ENCODE measurements at places on chromosomes 11 and 22.

- no peak for DNase-seq
These were observed 335.3 kb downstream of the CTTN start for GRCh38 chr11:70733327-70734325.

DNA sequence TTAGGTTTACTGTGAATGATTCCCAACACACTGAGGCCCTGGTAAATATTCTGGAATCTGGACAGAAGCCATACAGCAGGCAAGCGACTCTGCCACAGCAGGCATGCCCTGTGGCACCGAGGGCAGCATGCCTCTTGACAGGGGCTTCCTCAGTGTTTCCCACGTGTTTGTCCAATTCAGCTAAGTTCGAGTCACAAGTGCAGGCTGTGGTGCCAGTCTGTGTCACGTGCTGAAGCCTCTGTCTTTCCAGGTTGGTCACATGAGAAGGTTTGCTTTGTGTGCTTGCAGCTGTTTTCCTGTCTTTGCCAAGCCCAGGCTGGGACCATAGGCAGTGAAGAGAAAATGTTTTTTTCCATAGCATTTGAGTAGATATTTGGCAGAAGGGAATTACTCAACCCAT, 2.4 kb upstream of the PPFIBP2 start:
- no peak for DNase-seq

DNA sequence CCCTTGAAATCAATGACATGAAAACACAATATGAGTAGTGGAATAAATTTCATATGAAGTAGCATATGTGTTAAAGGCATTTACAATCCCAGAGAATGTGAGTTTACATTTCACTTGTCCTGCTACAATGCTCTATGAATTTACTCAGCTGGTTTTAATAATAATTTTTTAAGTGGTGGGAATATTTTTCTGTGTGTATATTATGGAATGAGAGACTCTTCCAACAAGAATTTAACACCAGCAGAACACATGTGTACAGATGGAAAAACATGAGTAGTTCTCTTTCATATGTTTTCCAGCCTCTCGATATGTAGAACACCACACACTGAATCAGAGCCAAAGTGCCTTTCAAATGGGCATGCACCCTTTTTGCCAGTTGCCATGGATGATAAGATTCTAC, 170.4 kb downstream of the MAML2 start:
- no peak for DNase-seq

- DNase-seq = no peak
These were observed 123.8 kb upstream of the CCDC179 start for GRCh38 chr11:22984045-22984444.

- DNase-seq = no peak
These were observed 78.6 kb upstream of the SHANK2 start for GRCh38 chr11:71330996-71331395.

- DNase-seq = no peak
These were observed 12.2 kb downstream of the MRGPRD start for GRCh38 chr11:68968306-68969250.

- DNase-seq = no peak
These were observed 648.7 kb downstream of the KCNA4 start for GRCh38 chr11:29368126-29368525.

DNA sequence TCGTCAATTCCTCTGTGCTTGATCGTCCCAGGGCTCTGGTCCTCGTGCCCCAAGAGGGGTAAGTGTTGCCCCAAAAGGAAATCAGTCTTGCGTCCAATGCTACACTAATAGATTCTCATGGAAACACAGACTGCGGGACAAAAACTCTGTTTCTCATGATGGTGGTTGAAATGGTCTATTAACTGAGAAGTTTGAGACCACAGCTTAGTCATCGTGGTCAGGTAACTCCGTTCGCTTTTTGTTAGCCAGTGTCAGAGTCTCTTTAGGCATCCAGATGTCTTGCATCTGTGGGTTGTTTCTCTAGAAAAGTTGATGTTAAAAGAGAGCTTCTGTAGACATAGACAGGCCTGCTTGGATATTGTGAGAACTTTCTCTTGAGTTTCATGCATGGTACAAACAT, 104.6 kb upstream of the SORL1-AS1 start:
- DNase-seq = no peak

DNA sequence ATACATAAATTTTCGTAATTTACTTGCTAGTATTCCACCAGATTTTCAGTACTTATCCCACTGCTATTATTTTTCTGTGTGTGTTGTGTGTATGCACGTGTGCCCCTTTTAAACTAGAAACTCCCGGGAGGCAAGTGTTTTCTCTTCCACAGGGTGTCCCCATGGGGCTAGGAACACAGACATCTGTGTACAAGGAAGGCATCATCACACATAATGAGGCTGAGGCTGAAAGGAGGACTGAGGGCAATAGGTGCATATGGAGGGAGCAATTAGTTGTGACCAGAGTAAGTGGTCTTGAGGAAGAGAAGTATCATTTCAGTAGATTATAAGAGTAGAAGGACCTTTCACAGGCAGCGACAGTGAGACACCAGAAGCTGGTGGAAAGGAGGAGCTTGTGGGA, 2.1 kb upstream of the DPAGT1 start:
- DNase-seq = no peak

DNA sequence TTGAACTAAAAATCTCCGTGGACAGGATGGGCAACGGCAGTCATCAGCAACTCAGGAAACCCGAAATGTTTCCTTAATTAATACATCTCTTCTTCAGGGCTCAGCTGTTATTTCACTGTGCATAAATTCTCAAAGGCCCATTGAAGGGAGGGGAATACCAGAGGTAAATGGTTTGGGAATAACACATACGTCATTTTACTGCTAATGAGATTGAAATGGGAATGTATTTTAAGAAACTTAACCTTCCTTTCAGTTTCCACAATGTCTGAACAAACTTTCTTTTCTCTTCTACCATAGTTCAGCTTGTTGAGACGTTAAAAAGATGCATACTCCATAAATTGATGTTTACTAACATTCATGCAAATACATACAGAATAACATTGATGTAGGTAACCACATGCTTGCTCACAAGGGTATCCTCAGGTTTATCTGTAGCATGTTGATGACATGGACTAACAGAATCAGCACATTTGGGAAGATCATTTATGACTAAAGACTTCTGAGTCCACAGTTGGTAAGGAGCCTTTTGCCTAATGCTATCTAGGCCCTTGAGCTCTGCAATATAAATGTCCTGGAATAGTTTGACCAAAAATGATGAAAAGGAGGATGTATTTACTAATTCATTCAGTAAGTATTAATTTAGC, 7.7 kb upstream of the PRRG4 start:
- no peak for DNase-seq

GRCh38 chr11:82796998-82797961, 63.6 kb upstream of the FAM181B start:
- DNase-seq = no peak

GRCh38 chr11:82195283-82195682, 538.4 kb downstream of the FAM181B start:
- no peak for DNase-seq

DNA sequence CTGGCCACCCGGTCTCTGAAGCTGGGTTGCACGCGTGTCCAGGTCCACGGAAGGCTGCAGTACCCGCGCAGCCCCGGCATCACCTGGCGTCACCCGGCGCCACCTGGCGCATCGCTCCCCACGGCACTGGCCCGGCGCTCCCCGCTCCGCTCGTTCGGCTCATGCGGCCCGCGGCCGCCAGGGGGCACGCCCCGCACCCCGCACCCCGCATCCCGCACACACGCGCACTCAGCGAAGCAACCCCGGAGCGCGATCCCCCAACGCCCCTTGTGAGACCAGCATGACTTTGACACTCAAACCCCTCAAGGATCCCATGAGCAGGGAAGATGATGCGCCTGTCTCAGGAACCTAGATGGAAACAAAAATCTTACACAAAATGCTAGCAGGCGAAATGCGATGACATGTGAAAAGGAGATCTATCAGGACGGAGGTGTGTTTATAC, 11.9 kb downstream of the B3GNT6 start:
- no peak for DNase-seq

DNA sequence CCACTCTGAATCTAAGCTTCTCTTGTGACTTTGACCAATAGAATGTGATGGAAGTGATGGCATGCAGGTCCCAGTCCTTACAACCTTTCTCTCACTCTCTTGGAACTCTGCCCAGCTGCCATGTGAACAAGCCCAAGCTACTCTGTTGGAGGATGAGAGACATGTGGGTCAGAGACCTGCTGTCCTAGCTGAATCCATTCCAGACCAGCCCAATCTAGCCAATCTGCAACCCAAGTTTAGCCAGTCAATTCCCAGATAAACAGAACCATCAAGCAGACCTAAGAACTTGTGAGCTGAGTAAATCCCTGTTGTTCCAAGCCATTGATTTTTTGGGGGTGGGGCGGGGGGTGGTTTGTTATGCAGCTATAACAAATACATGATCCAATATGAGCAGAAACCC, 69.2 kb upstream of the GRK3 start:
- DNase-seq = no peak

GRCh38 chr11:12042215-12042676, 33.8 kb upstream of the DKK3 start:
- no peak for DNase-seq

DNA sequence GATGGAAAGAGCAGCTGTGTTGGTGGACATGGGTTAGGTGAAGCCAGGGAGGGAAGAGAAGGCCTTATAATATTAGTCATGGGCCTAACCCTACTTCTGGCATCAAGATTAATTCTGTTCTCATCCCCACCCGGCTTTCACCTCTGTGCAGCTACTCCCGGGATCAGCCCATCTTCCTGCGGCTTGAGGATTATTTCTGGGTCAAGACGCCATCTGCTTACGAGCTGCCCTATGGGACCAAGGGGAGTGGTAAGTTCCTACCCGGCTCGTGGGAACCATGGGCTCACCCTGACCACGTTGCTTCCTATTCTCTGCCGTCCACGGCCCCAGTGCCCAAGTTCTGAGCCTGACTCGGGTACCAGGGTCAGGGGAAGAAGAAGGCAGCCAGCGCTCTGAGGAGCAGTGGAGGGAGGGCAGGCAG, 51.6 kb downstream of the ST3GAL4 start:
- no peak for DNase-seq

GRCh38 chr22:41288245-41288946, 2.4 kb upstream of the RANGAP1 start:
- DNase-seq = no peak

- no peak for DNase-seq
These were observed 81.4 kb downstream of the SLC1A2 start for GRCh38 chr11:35337914-35338305.

- DNase-seq = no peak
These were observed 21.1 kb upstream of the RDX start for GRCh38 chr11:110317516-110317932.

GRCh38 chr11:68950270-68950669, 30.5 kb downstream of the MRGPRD start:
- no peak for DNase-seq

GRCh38 chr11:68120273-68121066, 718 bp downstream of the CHKA start:
- DNase-seq = no peak

DNA sequence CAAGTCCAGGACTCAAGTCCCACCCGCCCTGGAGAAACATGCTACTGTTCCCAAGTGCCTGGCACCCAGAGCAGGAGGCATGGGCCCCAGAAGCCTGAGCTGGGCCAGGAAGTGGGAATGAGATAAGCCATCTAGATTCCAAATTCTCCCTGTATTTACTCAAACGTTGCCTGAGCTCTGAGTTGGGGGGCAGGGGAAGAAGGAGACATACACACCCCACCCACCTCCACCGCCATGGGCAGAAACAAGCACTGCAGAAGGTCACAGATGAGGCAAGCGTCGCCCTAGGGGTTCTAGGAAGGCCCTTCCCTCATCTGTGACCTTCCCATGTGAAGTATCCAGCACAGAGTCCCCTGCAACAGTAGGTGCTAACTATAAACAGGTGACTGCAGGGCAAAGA, 54.0 kb downstream of the PLEKHA7 start:
- no peak for DNase-seq

DNA sequence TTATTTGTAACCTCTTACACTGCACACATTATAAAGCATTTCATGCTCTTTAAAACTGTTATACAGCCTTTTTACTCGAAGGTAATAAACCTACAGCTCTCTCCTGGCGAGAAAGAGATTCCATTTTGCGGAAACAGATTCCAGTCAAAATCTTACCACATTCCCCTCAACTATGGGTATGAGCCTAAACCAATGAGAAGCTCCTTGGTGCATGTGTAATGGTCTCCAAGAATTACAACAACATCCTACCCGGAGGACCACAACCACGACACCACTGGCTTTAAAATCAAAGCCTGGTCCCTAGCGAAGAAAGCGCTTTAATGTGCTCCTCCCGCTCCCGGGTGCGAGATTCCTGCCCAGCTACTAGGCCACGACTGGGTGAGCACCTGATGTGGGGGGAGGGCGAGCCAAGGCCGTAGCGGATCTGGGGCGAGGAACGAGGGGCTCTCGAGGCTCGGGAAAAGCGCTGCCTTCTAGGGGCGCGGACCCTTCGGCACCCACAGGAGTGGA, 821 bp downstream of the CELF1 start:
- no peak for DNase-seq

GRCh38 chr11:1052133-1053011, 15.9 kb upstream of the MUC6 start:
- DNase-seq = no peak

DNA sequence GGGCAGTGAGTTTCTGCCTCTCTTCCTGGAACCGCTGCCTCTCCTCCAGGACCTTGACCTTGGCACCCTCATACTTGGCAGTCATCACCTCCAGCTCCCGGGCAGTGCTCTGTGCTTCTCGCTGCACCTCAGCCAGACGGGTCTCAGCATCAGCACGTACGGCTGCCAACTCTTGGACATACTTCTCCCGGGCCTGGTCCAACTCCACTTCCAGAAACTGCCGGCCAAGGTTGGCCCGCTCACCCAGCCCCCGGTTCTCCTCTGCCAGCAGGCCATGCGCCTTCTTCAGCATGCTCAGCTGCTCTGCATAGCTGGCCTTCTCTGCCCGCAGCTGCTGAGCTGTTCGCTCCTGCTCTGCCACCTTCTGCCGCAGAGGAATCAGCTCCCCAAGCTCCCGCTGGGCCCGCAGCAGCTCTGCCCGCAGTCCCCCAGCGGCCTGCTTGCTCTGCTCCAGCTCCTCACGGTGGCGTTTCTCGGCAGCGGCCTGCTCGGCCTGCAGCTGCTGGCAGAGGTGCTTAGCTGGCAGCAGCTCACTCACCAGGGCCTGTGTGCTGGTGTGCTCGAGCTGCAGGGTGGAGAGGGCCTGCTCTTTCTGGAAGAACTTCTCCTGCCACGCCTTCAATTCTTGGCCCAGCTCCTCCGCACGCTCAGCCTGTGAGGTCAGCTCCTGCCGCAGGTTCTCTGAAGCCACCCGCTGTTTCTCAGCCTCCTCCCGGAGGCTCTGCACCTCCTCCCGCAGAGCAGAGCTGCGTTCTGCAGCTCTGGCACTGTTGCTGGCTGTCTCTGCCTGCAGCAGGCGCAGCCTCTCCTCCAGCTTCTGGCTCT, 14.4 kb downstream of the IL18BP start:
- no peak for DNase-seq

- DNase-seq = no peak
These were observed 55.6 kb downstream of the MPPED1 start for GRCh38 chr22:43467216-43467940.

- DNase-seq = no peak
These were observed 97.0 kb downstream of the PKNOX2 start for GRCh38 chr11:125261588-125261987.

- DNase-seq = no peak
These were observed 32.2 kb downstream of the C2CD3 start for GRCh38 chr11:74138572-74138971.

- DNase-seq = no peak
These were observed 15.2 kb upstream of the TH start for GRCh38 chr11:2186669-2187279.
